ENCODE measurements at places on chromosomes 4 and X.

DNA sequence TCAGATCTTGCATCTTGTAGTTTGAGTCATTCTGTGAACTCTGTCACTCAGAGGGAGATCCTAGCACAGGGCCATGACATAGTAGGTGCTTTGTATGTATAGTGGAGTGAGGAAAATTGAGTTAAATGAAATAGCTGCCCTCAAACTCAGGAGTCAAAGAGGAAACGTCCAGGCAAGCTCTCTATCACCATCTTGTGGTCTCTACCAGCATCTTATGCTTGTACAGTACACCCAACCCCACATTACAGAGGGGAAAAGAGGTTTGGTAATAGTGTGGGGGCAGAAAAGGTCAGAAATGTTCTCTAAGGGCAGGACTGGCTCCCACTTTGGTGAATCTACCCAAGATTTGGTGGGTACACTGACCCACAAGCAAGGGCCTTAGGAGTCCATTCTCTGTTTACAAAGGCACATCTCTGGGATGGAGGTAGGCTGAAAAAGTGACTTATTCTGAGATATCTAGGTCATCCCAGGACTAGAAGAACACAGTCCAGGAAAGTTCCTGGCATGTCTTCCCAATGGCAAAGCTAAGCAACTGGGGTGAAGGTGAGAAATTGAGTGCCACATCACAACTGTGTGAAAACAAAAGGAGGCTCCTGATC, 131.8 kb downstream of the OR13H1 start:
- DNase-seq, result no peak

DNA sequence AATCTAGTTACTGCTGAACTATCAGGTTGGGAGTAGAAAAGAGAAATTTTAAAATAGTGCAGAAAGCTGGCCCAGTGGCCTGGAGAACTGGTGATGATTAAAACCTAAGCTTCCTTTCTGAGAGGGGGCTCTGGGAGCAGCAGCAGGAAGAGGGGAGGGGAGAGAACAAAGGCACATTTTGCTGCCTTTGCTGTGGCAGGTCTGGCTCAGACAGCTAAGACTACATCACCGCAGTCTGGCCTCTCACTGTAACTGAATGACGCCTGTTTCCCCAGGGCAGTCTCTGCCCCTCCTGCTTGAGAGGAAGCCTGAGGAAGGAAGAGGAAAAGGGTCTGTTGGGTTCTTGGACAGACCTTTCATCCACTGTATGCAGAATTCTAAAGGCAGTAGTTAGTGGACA, 148.5 kb downstream of the FRAS1 start:
- no peak for DNase-seq

- DNase-seq, result no peak
Observed at GRCh38 chrX:1466971-1467561, 14.4 kb upstream of the ASMTL start.

GRCh38 chrX:76821276-76821675, 393.8 kb downstream of the MAGEE1 start:
- no peak for DNase-seq

GRCh38 chr4:45324455-45325417, 598.4 kb upstream of the GNPDA2 start:
- no peak for DNase-seq

- no peak for DNase-seq
Observed at GRCh38 chrX:130594453-130594916, 192.7 kb downstream of the RBMX2 start.

DNA sequence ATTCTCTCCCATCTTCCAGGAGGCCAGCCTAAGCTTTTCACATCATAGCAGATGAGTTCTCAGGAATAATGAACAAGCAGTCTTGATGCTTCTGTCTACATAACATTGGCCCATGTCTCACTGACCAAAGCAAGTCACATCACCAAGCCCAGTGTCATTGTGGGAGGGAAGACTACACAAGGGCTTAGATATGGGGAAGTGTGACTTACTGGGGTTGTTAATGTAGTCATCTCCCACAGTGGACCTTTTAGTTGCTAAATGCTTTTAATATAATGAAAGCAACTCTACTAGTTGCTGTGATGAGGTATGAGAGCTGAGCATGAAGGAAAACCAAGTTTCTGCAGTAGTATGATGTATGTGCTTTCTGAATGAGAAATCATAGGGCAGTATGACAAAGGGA, 40.5 kb downstream of the TSPAN7 start:
- DNase-seq, result no peak

DNA sequence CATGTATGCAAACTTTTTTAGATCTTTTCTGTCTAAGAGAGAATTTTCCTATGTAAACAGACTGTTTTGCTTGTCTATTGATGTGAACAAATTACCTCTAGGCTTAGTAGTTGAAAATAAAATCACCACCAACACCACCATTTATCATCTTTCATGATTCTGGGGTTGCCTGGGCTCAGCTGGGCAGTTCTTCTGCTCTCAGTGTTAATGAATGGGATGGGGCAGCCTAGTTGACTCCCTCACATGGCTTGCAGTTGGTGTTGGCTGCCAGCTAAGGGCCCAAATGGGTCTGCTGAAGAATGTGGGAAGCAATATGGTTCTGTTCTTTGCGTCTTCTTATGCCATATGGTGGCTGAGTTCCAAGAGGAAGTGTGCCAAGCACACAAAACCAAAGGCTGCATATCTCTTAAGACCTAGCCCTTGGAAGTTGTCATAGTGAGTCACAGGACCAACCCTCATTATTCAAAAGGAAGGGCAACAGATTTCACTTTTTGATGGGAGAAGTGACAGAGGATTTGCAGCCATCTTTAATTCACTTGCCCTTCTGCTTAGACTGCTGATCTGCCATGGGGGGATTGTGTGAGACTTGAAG, 17.9 kb downstream of the REELD1 start:
- no peak for DNase-seq

DNA sequence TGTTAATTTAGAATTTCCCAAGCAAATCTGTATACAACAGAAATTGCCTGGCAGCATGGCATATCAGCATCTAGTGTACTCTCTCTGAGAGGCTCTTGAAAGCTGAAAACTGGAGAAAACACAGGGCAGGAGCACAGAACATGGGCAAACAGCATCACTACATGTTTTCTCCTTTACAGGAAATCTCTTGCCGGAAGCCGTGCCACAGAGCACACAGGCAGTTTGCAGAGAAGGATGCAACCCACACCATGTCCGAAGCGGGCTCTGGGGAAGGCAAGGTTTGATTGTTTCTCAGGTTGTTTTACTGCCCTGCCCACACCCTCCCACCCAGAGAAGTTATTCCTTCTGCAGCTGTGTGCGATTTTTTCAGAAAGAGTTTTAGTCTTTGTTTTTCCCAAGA, 41.1 kb upstream of the FAM9C start:
- no peak for DNase-seq

DNA sequence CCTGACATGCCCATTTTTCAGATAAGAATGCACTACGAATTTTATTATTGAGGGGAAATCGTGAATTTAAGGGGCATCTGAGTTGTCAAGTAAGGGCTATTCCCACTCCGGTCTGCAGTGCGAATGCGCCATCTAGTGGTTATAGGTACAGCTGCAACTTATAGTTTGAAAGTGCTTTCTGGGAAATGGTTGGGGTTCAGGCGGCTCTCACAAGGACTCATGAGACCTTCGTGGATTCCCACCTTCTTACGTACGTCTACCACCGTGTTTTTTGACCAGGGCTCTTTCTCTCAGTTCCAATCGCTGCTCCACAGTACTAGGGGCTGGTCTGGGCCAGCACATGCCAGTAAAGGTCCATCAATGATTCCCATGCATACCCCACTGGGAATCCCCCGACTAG, 12.3 kb downstream of the MSL3 start:
- no peak for DNase-seq

DNA sequence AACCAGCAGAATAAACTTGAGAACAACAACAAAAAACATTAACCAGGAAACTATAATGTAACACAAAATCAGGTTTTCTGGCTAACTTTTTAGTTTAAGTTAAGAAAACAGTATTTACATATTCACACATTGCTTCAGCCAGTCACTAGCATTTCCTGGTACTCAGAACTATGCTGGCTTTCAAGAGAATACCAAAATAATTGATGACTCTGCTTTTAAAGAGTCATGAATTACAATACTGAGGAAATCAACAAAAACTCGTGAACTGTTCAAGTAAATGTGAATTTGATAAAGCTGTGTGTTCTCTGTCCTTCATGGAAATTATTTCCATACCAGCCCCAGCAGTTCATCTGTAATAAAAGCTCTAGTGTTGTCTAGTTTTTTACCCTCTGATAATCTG, 27.4 kb downstream of the PRSS12 start:
- DNase-seq, result no peak

DNA sequence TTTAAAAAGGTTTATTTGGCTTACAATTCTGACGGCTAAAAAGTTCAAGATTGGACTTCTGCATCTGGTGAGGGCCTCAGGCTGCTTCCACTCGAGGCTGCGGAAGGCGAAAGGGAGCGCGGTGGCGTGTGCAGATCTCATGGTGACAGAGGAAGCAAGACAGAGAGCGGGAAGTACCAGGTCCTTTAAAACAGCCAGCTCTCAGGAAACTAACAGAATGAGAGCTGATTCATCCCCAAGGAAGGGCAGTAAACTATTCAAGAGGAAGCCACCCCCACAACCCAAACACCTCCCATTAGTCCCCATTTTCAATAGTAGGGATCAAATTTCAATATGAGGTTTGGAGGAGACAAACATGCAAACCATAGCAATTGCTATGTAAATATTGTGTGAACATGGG, 2144.2 kb upstream of the AGA start:
- no peak for DNase-seq

GRCh38 chr4:11011249-11011648, 326.7 kb upstream of the CLNK start:
- DNase-seq, result no peak

DNA sequence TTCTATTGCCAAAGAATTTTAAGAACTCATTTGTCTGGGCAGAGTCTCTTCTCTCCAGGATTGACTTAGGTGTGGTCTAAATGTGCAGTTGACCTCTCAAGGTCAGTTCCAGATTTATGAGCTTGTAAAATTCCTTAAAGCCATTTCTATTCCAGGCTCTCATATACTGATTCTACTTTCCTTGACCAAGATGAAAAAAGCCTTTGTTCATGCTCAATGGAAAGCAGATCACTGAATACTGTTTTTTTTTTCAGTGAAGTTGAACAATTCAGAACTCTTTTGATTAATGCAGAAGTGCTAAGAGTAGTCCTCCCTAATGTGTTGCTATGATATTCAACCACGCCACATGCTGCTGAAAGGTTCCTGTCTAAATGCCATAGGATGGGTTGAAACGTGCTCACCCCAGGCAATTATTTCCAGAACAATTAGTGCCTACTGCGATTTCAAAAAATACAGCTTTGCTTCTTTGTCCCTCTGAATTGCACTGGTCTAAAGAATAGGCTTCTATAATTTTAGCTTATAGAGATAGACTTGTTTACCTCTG, 312.4 kb upstream of the PABPC5 start:
- DNase-seq, result no peak

GRCh38 chr4:126221282-126221681, 906.5 kb downstream of the FAT4 start:
- DNase-seq, result no peak

- DNase-seq, result no peak
Observed at GRCh38 chr4:121554382-121554781, 142.4 kb downstream of the ANXA5 start.

DNA sequence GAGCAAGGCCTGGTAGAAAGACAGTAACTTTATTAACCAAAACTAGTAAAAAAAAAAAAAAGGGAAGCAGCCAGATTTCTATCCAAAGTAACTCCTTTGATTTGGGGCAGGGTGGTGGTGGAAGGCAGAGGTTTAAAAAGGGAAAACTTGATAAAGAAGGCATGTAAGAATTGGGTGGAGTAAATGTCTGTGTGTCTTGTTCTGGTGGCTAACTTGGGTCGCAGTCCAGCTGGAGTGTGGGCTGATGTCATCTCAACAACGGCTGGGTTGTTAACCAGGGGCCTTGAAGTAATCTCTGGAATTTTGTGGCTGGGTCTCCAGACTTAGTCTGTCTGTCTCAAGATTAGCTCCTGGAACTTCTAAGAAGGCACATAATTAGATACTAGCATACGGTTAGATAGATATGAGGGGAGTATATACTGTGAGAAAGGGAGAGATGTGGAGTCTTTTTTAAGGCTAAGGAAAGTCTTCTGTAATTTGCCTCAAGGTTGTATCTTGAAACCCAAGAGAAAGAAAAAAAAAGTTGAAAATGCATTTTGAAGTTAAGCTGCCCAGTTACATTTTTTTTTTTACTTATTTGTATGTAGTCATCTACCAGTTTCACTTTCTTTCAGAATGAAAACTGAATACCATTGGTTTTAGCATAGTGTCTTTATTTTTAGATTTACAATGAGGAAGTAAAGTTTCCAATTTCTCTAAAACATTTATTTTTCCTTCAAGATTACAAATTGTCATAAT, 48.3 kb downstream of the MTHFD2L start:
- no peak for DNase-seq

DNA sequence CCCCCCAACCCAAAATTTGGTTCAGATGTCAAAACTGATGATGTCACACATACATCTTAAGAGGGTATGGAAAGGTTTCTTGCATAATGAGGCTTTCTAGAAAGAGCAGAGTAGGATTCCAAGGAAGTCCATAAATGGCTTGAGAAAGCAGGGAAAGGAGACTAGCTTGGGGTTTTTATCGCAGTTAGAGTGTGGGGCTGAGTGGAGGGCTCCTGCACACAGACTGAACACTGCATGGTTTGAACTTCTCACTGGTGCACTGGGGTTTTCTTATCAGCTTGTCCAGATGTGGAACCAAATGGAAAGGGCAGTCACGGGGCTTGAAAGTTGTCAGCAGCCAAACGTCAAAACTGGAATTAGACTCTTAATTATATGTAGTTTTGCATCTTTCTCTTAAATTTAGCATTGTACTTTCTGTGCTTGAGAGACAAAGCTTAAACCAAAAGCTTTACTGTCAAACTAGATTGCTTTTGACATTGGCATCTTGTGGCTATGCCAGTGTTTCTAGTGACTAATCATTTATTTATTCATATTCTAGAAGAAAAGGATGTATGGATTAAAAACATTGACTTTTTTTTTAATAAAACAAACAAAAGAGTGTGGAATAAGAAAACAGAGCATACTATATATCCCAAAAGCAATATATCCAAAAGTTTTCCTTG, 78.3 kb upstream of the STIM2 start:
- no peak for DNase-seq

- DNase-seq, result no peak
Observed at GRCh38 chr4:27089186-27089585, 228.5 kb downstream of the STIM2 start.

DNA sequence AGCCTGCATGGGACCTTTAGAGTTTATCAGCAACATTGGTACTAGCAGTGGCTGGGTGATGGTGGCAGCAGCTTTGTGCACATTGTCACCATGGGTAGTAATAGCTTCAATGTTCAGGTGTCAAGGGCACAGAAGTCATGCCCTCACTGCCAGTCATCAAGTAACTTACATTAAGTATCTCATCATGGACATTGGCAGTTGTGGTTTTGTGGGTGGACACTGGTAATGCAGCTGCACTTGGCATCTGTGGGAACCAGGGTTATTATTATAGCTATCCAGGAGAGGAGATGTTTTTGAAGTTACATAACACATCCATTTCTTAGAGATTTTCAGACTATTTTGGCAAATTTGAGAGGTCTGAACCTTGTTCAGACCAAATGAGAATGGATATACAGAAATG, 243.2 kb upstream of the NOCT start:
- no peak for DNase-seq
